ENCODE measurements at places on chromosomes 2 and 18.

DNA sequence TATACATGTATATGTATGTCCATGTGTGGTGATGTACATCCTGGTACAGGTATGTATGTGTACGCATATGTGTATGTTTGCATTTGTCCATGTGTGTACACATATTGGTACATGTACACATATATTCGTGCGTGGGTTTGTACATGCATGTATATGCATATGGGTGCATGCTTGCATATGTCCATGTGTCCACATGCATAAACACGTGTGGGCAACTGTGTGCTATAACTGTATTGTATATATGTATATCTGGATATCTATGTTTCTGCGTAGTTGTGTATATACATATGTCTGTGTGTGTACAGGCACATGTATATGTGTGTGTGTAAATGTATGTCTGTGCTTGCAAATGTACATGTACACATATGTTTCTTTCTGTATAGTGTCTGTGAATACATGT is 858.5 kb downstream of the CNTNAP5 start:
- no peak for DNase-seq

DNA sequence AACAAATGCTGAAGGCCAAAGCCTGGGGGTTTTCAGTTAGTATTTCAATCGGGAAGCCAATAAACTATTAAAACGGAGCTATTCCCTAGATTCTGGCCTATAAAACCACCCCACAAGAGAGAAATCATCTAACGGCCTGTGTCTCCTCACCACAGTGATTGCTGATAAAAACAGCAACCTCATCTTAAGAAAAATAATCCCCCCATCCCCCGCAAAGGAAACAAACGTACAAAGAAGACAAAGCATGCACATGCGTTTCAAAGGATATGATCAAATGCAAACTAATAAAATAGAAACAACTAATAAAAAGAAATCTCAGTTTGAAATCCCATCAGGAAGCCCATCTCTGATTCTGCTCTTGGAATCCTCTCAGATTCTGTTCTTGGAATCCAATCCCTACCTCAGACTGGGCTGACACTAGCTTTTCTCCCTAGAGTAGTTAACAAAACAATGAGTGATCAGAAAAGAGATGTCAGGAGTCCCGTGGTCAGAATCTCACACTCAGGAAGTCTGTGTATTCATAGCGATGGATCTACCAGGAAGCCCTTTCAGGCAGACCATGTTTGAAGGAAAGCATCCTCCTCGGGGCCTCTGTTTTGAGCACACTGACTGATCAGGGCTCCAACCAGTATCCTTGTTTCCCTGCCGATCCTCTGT is 150.7 kb downstream of the THADA start:
- no peak for DNase-seq

DNA sequence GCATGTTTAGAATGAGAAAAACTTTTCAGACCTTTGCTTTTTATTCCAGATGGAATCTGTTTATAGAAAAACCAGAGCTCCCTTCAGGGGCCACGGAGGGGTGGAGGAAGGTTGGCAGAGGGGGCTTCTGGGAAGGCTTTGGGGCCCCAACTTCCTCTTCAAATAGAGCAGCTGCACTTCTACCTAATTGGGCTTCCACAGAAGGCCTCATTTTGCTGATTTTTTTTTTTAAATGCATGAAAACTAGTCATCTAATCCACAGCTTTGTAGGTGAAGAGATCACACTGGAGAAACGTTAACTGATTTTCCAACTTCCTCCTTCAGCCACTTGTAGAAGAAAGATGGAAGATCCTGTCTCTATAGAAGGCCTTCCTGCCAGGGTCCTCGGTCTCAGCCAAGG is 181.8 kb downstream of the BCL11A start:
- no peak for DNase-seq

DNA sequence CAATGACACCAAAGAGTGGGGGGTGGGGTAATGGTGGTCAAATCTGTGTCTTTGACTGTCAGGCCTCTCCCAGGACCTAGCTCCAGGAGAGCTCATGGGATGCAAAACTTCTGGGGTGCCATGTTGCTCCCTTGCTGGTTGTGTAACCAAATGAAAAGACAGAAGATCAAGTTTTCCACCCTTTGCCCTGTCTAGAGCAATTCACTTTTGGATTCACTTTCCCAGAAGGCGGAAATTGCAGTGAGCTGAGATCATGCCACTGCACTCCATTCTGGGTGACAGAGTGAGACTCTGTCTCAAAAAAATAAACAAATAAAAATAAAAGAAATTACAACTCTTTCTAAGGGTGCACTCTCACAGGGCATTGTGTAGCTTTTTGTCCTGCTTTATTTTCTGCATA is 34.9 kb upstream of the PLA2R1 start:
- DNase-seq = no peak

GRCh38 chr2:51484605-51485004 is 452.7 kb upstream of the NRXN1 start:
- no peak for DNase-seq

GRCh38 chr2:36371928-36372391 is 16.4 kb downstream of the CRIM1 start:
- no peak for DNase-seq

DNA sequence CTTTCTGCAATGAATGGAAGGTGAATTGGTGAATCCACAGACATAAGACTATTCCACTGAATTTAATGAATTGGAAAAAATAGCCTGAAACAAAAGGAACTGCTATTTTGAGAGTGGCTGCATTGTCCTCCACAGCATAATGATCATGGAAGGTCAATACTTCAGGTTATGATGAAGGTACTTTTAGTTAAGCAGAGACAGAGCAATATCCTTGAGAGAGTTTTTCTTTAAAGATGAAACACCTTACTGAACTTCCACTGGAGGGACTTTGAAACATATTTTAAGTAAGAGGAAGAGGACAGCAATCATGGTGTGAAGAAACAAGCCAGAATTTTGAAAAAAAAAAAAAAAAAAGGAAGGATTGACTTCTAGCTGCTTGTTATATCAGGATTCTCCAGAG is 68.8 kb upstream of the DPP10 start:
- no peak for DNase-seq

GRCh38 chr2:21372654-21373053 is 248.9 kb downstream of the TDRD15 start:
- DNase-seq = peak; percentile 21

Data from Ammon's horn (tissue), 1 donor.